ENCODE measurements at places on chromosomes 2 and 18.

GRCh38 chr2:85839461-85839860 lies 49.3 kb downstream of the ST3GAL5 start:
- DNase-seq: no peak

GRCh38 chr18:48295586-48296311 lies 113.4 kb downstream of the ZBTB7C start:
- DNase-seq: no peak

DNA sequence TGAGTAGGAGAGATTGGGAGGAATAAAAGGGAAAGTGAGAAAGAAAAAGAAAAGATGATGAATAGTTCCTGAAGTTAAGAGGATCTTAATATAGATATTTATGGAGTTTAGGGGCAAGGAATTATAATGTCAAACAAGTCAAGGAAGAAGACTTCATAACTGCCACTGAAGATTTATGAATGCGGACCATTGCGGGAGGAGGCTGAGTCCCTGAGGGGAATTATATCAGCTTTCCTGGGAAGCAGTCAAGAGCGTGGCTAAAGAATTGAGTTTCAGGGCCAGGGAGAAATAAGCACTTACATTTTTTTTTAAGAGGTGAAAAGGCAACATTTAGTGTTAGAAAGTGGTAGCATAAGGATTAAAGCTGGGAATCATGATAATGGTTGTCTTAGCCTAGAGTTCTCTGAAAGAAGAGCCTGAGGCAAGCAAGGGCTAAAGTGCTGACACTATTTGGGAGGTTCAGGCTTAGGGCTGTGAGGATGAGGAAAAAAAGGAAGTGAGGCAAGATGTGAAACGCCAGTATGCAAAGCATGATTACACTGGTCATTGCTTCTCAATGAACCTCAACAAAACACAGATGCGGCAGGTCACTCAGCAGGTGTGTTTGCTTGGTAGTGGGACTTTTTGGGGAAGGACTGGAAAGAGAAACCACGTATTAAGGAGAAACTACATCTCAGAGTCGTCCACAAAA lies 217.1 kb downstream of the SLC4A3 start:
- DNase-seq: no peak

- DNase-seq: no peak
Measured at GRCh38 chr2:241862093-241862492, 3.4 kb upstream of the PDCD1 start.

DNA sequence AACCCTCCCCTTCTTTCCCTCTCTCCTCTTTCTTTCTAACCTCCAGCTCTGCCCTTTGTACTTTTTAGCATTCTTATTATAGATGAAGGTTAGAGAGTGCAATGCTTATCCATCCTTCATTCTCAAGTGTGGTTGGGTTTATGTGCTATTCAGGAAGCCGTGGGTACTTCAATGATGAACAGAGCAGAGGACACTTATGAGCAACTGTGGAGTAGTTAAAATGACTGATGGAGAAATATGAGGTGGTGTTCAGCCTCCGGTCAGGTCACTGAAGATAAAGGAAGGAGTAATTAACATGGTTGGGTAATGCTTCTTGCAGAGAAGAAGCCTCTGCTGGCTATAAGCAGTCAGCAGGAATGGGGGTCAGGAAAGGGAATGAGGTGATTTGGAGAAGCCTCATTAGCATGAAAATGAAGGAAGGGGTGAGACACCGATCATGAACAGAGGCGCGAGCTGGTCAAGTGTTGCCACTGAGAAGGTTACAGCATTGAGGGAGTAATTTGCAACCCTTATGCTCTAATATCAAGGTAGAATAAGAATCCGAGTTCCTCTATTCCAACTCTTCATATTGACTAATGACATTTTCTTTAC lies 174.7 kb downstream of the LPIN1 start:
- no peak for DNase-seq

DNA sequence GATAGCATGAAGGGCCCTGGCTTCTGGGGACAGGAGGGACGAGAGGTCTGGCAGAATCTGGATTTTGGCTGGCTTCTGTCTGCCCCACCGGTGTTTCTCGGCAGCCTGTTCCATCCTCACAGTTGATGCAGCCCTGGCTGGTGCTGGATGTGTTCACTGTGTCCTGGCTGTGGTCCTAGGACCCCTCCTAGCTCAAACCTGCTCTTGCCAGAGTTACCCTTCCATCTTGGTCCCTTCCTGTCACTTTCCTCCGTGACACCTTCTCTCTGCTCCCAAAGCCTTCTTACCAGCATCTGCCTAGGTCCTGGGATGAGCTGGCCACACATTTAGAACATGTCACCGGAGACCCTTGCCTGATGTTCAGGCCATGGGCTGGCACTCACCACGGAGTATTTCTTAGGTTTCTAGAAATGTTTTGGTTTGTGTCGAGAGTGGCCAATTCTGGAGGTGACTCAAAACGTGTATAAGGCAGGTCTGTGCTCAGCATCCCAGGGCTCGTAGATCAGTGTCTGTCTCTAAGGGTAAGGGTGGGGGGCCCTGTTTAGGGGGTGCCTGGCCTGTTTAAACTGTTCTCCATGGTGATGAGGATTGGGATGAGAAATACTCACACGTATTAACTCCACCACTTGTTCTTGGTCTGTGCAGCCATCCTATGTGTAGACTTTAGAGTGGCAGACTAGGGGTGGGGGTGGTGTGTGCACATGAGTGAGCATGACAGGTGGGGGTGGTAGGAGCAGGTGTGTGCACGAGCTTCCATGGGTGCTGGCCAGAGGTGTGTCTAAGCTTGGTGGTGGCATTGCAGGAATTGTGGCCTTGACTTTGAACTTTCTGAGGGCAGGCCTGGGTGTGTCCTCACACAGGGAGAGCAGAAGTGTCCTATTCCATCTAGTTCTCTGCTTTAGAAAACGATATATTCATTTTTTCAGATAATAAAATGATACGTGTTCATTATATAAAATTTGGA lies 162.7 kb downstream of the DYSF start:
- no peak for DNase-seq

Measured in NCI-H524 treated with DMSO at 0.1 percent for 48 hours (cell line).